Glomerular endothelial cell (primary cell): ENCODE measurements at places on chromosomes 3 and 15. TPM values are rescaled to one million over a fixed set of nuclear protein-coding genes. Genes with fewer than 3 reads are reported as not detected.
A peak's percentile ranks its signal among the peaks of the same experiment; 100 is the strongest.

DNA sequence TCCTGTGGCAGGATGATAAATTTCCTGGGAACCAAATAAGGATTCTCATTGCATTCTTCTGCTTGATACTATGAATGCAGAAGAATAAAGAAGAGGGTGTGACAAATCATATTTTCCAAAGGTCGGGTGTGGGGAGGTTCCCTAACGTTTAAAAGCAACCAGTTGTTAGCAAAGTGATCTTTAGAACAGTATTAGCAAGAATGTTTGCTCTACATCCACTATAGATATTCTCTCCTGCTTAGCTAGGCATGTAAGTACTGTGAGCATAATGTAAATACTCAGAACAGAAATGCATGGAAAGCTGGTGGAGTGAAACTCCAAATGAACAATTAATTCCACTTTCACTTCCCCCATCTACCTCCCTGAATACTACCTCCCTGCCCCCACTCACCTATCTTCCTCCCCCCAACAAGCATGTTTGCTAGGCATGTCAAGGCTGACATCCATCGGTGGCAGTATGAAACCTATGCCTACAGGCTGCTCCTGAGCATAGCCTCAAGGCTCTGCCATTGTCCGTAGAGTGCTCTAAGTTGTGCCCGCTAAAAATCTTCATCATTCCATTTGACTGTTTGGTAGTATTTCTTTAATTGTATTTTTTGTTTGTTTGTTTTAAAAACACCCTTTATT, 329.7 kb downstream of the TIGIT start:
- no peak for DNase-seq

GRCh38 chr15:90230610-90231009, 3.1 kb downstream of the CIB1 start:
- DNase-seq: no peak

ERICH6 gene
- total RNA-seq: not detected in 2 replicates

DNA sequence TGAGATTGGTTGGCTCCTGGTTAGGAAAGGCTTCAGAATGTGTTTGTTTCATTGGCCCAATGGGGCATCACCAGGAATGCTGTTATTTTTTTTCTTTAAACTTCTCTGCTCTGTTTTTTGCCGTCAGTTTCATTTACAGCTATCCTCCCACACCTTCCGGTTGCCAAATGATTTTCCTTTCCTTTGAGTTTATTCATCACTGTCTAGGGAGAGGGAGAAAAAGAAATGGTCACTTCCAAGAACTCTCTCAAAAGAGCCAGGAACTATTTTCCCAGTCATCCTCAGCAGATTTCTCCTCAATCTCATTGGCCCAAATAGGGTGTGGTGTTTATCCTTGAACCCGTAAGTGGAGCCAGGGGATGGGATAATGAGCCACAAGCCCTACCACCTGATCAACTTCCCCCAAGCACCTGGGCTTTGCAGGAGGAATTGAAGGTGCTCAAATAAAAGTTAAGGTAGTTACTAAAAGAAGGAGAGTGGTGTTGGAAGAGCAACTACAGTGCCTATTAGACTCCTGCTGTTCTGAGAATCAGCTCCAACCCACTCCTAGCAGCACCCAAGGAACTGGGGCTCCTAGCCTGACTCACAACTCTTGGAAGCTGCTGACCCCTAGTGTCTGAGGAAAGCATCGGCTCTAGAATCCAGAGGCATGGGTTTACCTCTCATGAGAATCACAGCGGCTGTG, 183.8 kb upstream of the IL12A start:
- no peak for DNase-seq

DNA sequence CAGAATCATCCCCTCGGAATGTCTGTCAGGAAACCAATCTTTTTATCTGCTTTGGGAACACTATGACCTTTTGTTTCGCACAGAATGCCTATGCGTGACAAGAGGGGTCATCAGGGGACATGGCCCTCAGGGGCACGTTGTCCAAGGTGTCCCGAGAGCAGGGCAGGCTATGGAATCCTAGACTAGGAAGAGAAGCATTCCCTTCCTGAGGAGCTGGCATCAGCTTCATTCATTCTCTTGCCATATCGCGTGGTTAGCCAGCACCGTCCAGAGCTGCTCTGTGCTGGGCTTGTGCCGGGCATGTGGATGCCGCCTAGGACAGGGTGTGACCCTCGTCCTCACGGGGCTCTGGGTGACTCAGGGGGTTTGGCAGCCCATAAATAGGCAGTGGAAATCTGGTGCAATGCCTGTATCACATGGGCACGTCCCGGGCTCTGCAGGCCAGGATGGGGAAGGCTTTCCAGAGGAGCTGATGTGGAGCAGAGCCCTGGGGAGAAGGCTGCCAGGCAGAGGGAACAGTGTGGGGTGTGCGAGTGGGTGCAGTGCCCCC, 117.8 kb downstream of the TMEM266 start:
- DNase-seq: no peak

PLEKHO2 gene
- total RNA-seq: 54.9 and 72.1 TPM in 2 replicates

DNA sequence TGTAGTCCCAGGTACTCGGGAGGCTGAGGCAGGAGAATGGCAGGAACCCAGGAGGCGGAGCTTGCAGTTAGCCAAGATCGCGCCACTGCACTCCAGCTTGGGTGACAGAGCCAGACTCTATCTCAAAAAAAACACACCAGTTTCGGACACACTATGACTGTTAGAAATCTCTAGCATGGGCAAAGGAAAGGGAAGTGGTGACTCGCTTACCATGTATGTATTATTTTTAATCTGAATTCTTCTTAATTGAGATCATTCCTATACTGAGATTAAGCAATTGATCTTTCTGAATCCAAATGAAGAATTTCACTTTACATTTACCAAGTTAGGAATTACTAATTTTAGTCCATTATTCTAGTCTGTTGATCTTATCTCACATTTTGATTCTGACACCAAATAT, 459.2 kb upstream of the ALCAM start:
- DNase-seq: peak; percentile 86

GRCh38 chr15:72284781-72285180, 12.4 kb upstream of the PARP6 start:
- no peak for DNase-seq

- no peak for DNase-seq
Measured at GRCh38 chr3:39296197-39297077, 16.6 kb upstream of the CX3CR1 start.

- DNase-seq: no peak
Measured at GRCh38 chr3:29314727-29315088, 33.8 kb downstream of the RBMS3 start.

DNA sequence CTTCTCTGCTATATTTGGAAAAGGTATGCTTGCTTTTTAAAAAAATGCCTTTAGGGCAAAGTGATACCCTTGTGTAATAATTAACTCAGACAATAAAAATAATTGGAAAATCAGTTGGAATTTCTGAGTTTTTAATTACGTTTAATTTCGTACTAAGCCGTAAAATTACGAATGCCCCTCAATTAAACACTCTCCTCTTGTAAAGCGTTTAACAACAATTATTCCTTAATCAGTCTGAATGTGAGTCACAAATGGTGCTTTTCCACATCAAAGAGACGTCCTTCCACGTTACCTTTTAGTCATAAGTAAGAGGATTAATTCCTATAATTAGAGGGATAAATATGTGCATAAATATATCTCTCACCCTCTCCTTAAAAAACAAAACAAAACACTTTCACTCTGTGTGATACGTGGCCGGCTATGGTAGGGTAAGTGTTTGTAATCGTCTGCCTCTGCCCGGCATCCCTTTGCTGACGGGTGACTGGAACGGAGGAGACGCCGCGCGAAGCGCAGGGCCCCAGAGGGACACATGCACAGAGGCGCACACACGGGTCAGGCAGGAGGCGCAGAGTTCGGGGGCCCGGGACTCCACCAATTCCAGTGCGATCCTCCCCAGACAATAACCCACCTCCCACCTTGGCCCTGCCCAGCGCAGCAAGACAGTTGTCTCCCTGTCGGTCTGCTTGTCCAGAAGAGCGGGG, 9.7 kb upstream of the MEIS2 start:
- no peak for DNase-seq

EPB42 gene
- not detected in 2 replicates for total RNA-seq

TMEM207 gene
- not detected in 2 replicates for total RNA-seq

- no peak for DNase-seq
Measured at GRCh38 chr3:65521032-65521431, 517.7 kb downstream of the MAGI1 start.

DNA sequence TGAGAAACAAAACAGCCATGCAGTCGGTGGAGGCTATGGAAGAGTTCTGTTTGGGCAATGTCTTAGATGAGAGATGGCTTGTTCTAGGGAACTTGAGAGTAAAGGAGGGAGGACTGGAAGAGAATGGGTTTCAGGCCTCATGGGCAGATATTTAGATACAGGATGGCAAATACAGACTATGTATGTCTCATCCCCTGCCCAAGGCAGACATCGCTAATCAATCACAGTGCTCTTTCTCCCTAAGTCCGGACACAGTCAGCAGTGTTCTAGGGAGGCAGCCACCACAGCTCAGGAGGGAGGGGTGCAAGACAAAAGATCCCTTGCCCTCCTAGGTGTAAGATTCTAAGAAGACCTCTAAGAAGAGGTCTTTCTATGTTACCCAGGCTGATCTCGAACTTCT, 159.3 kb upstream of the TLE3 start:
- no peak for DNase-seq

SOX14 gene
- total RNA-seq: not detected in 2 replicates

DNA sequence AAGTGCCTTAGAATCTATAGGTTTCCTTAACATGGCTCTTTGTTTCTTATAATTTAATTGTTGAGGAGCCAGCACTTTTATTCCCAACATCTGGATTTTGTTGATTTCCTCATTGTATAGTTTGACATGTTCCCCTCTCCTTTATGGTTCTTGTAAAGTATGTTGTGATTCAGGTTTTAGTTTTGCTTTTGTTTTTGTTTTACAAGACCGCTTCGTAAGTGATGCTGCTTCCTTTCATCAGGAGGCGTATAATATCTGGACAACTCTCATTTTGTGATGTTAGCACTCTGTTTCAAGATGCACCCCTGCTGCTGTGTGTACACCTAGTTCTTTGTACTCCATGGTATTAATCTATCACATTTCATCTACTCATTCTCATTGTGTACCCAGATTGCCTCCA, 48.7 kb downstream of the SLC49A4 start:
- DNase-seq: no peak

SPATA16 gene
- not detected in 2 replicates for total RNA-seq

MITF gene
- total RNA-seq: 2.8 and 6.1 TPM in 2 replicates

- DNase-seq: no peak
Measured at GRCh38 chr3:32224016-32224516, 14.4 kb upstream of the CMTM8 start.

DNA sequence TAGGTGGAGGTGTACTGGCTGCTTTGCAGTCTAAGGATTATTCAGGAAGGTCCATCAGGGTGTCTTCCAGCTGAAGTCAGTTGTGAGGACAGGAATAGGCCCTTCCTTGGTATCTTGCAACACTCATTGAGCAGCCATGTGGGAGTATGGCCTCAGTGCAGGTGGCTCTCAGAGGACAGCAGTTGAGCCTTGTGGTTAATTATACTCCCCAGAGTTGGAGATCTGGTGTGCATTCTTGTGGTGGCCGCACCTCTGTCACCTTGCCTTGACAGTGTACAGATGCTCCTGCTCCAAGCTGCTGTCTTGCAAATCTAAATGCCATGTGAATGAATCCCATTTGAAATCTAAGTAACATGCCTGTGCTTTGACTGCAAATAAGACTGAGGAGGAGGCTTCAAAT, 339.9 kb upstream of the BCHE start:
- DNase-seq: no peak

PGBD4 gene
- total RNA-seq: 1.1 and 1.5 TPM in 2 replicates

- no peak for DNase-seq
Measured at GRCh38 chr3:56113908-56114307, 354.4 kb downstream of the ERC2 start.

PSMD2 gene
- 504 and 771 TPM in 2 replicates for total RNA-seq

CTXN2 gene
- total RNA-seq: not detected in 2 replicates

PRSS50 gene
- not detected in 2 replicates for total RNA-seq

- no peak for DNase-seq
Measured at GRCh38 chr3:6132684-6133432, 728.1 kb upstream of the GRM7 start.

DNA sequence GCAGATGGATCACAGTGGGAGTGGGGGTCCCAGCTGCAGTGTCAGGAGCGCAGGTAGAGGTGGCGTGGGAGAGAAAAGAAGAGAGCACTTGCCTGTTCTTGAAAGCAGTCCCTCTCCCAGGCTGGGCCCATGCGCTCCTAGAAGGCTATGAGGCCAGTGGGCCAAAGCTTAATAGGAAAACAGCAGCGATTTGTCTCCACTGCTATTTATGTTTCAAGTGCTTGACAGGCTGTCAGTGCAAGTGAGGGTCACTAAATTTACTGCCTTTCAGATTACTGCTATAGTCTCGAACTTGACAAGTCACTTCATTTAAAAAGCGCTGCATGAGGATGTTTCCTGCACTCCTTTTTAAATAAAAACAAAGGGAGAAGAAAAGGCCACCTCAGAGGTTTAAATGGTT, 239.5 kb downstream of the GAP43 start:
- DNase-seq: no peak

DNA sequence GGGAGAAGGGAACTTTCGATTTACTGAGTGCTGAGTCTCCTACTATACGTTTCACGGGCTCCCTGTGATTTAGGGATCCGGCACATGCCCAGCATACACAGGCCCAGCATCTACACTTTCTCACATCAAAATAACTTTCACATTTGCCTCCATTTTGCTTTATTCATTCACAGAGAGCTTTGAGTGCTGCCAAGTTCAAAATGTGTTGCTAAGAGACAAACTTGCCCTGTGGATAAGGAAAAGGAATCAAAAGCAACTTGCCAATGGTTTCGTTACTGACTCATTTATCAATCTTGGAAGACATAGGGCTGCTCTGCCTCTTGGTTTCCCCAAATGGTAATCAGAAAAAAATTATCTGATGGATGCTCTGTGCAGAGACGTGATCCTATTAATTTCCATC, 86.3 kb upstream of the LRRN1 start:
- DNase-seq: no peak

LPP gene
- 77.0 and 132 TPM in 2 replicates for total RNA-seq

PDE12 gene
- 14.2 and 18.6 TPM in 2 replicates for total RNA-seq

A4GNT gene
- not detected in 2 replicates for total RNA-seq

GRCh38 chr3:172085557-172085895, 46.1 kb downstream of the FNDC3B start:
- DNase-seq: no peak

DNA sequence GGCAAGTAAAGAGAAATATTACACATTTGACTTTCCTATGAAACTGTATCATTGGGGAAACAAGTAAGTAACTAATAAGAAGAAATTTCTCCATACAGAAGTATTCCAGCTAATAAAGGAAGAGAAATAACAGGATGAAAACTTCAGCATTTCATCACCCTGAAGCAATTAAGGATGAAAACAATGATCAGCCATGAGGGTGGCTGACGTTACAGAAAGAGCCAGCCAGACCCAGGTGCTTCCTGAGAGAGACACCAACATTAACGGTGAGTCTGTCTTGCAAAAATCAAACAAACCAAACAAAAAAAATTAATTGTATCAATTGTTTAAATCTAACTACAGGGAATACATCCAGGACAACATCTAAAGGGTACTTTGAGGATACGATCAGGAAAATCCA, 190.0 kb downstream of the ARRDC4 start:
- no peak for DNase-seq

PLCB2 gene
- total RNA-seq: 3.0 and 5.1 TPM in 2 replicates
